Fibroblast of pulmonary artery (primary cell): ENCODE measurements at places on chromosomes 3 and 15.

GRCh38 chr3:8555725-8556472, 54.3 kb downstream of the LMCD1 start:
- DNase-seq = no peak

GRCh38 chr3:182413682-182414081, 379.6 kb upstream of the ATP11B start:
- DNase-seq = no peak

GRCh38 chr15:98705070-98705469, 56.7 kb downstream of the IGF1R start:
- no peak for DNase-seq

- DNase-seq = peak; percentile 68
Measured at GRCh38 chr15:65077981-65078352, 1.4 kb downstream of the KBTBD13 start.

GRCh38 chr15:25718169-25718536, 145.0 kb downstream of the ATP10A start:
- DNase-seq = no peak

DNA sequence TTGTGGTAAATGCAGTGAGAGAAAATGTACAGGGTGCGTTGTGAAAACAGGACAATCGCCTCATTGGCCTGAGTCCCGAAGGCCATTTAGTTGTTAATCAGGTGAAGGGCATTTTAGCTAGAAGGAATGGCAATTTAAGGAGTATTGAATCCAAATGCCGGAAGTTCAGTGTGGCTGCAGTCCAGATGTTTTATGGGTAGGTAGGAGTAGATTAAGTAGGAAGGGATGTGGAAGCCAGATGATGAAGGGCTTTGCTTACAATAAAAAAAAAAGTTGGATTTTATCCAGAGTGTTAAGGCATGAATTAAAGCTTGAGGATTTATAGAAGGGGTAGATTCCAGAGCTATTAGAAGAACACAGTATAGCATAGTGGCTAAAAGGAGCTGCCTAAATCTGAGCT, 572.7 kb downstream of the NLGN1 start:
- DNase-seq = no peak

- no peak for DNase-seq
Measured at GRCh38 chr3:147419781-147420224, 10.6 kb downstream of the ZIC1 start.
